ENCODE measurements at places on chromosomes 16 and 17.

- DNase-seq: no peak
These were observed 191.1 kb upstream of the CIBAR2 start for GRCh38 chr16:85303354-85303883.

GRCh38 chr17:44014437-44015172 lies at the start of gene TMEM101:
Gene TMEM101, minus strand, starts transcription at chr17:44014963. Its CDS starts 11 bp downstream, at chr17:44014952.
- DNase-seq: peak; percentile 97

DNA sequence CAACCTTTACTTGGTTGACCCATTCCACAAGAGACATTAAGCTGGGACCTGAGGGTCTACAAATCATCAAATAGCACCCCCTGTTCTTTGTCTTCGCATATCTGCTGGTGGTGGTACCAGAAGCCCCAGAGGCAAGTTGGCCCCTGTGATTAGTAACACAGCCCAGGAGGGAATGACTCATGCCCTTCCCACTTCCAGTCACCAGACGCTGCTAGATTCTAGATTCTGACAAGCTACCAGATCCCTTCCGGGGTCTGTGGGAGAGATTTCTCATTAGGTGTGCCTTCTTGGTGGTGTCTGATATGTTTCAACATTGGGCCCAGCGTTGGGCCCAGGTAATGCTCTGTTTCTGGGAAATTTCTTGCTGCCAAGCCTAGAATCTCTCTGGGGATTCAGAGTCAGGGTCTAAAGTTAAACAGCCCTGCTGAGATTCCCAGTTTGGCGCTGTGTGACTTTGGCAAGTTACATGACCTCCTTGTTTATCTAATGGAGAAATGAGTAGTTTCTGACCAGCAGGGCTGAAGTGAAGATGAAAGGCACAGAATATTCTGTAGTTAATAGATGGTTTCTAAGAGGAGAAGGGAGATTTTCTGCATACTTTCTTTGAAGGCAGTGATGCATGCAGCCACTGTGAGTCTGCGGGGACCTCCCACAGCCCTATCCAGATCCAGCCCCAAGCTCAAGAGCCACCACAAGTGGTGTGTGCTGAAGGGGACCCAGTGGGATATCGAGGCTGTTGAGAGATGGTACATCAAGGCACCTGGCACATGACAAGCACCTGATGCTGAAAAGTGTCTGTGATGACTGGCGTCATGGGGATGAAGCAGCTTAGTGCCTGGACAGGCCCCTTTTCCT lies 3.9 kb downstream of the TRPV2 start:
- peak; percentile 96 for DNase-seq

- DNase-seq: no peak
These were observed 1.3 kb downstream of the PARD6A start for GRCh38 chr16:67661886-67662652.

DNA sequence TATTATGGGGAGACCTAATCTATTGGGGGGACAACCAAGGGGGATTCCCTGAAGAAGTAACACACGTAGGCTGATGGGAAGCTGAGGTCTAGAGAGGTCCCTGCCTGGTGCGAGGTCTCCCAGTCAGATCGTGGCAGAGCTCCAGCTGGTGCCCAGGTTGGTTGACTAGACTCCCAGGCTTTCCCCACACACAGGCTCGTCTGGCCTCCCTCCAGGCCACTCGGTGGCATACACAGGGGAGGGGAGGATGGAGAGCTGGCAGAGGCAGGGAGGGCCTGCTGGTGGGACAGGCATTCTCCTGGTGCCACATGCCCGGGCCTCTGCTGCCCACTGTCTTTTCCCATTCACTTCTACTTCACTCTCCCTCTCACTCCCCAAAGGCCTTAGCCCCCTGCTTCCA lies 8.5 kb upstream of the SOCS3 start:
- no peak for DNase-seq

GRCh38 chr16:89065458-89065822 lies 28.2 kb upstream of the ACSF3 start:
- DNase-seq: no peak

- no peak for DNase-seq
These were observed 48.6 kb downstream of the TNFRSF13B start for GRCh38 chr17:16923097-16923903.

DNA sequence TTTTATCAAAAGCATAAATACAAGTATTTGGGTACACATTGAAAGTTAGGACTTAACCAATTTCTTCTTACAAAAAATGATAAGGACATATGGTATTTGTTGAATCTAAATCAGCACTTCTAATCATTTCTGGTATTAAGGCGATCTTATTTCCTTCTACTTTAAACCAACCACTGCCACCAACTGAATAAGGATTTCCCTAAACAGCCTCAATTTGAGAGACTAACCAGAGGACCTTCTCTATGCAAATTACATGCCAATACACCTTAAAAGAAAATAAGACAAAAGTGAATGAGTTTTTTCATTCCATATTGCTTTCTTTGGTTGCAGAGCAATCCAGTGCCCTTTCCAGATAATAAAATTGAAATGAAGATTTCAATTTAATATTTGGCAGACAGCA lies 45.5 kb downstream of the GNA13 start:
- DNase-seq: no peak

- DNase-seq: no peak
These were observed 342.5 kb downstream of the MAF start for GRCh38 chr16:79257953-79258490.

DNA sequence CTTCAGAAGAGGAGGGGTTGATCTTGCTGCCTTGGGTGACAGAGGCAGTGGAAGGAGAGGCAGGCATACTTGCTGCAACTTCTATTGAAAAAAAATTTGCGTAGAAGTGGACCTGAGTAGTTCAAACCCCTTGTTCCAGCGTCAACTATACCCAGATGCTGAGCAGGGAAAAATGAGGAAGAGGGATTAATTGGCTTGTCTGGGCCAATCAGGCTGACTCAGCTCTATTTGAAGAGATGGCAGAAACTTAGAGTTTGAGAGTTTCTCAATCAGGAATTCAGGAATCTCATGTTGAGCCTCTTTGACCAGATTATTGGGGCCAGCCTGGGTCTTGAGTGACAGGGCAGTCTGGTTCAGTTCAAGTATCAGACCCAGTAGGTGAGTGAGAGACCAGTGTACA lies 17.6 kb downstream of the CASC3 start:
- DNase-seq: no peak

GRCh38 chr16:68059804-68060203 lies 25.4 kb upstream of the NFATC3 start:
- no peak for DNase-seq

DNA sequence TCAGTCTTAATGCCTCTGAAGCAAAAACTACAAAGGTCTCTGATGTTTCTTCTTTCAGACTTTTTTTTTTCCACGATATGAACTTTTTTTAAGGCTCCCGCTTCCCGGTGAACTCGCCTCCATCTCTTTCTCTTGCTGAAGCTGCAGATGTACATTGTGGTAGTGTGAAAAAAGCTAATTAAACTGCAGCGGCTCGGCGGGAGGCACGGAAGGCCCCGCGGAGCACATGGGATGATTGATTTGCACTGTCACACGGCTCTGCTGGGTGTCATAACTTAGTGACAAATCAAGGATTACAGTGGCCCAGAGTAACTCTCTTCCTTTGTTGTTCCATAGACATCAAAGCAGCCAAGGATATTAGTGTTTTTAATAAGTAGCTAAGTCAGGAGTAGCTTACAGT lies 196.3 kb downstream of the AXIN2 start:
- DNase-seq: no peak

DNA sequence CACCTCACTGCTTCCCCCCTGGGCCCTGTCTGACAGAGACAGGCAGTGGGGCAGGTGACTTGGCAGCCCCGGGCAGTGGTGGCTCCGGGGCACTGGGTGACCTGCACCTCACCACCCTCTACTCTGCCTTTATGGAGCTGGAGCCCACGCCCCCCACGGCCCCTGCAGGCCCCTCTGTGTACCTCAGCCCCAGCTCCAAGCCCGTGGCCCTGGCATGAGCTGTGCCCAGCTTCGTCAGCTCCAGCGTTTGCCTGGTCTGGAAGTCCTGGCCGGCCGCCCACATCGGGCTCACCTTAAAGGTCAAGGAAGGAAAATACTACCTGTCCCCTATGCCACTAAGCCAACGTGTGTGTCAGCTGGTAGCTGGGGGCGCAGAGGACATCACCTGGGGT lies 15.2 kb downstream of the UNC119 start:
- no peak for DNase-seq

- DNase-seq: no peak
These were observed 25.5 kb downstream of the C17orf58 start for GRCh38 chr17:67970783-67971182.

DNA sequence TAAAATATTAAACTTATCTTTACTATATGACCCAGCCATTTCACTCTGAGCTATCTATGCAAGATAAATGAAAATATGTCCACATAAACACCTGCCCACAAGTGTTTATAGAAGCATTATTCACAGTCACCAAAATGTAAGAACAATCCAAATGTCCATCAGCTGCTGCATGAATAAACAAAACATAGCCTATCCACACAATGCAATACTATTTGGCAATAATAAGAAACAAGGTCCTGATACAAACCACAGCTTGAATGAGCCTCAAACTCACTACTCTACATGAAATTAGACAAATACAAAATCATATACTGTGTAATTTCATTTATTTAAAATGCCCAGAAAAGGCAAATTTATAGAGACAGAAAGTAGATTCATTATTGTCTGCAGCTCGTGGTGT lies 355.1 kb downstream of the CDH8 start:
- DNase-seq: no peak

All from HTR-8/SVneo (cell line).